ENCODE measurements at places on chromosomes 6 and 20. TPM values are rescaled to one million over a fixed set of nuclear protein-coding genes. Genes with fewer than 3 reads are reported as not detected.

ORC3 gene
- total RNA-seq: 26.1 TPM

CHMP4B gene
- 40.1 TPM for total RNA-seq

CENPQ gene
- 4.7 TPM for total RNA-seq

TMC2 gene
- not detected for total RNA-seq

GRCh38 chr6:168105813-168106632, 27.0 kb upstream of the FRMD1 start:
- H3K4me3 ChIP-seq: no peak overlapping the region
- peaks cover 12% of the 10 kb centered on the region for H3K27me3 ChIP-seq
- H3K27ac ChIP-seq: no peak overlapping the region
- H3K36me3 ChIP-seq: no peaks in the 10 kb centered on the region
- DNase-seq: peak; percentile 74
- H3K4me1 ChIP-seq: no peaks in the 10 kb centered on the region

- DNase-seq: peak; percentile 44
- no peaks in the 10 kb centered on the region for H3K4me1 ChIP-seq
- H3K36me3 ChIP-seq: no peaks in the 10 kb centered on the region
- H3K4me3 ChIP-seq: no peak within 1 kb of the TSS
Measured at GRCh38 chr6:35512740-35513139, at the start of gene TULP1. Gene TULP1, minus strand, starts transcription at chr6:35512896. Its CDS starts 38 bp downstream, at chr6:35512858.

GRCh38 chr6:159819932-159820640, 20.0 kb downstream of the PNLDC1 start:
- H3K4me1 ChIP-seq: no peaks in the 10 kb centered on the region
- DNase-seq: no peak
- peaks cover 6% of the 10 kb centered on the region for H3K27me3 ChIP-seq
- no peak overlapping the region for H3K27ac ChIP-seq
- H3K36me3 ChIP-seq: no peaks in the 10 kb centered on the region
- H3K4me3 ChIP-seq: peak overlapping the region; percentile 16

Measured in osteoblast (primary cell).